ENCODE measurements at places on chromosomes 3 and 15. TPM values are rescaled to one million over a fixed set of nuclear protein-coding genes. Genes with fewer than 3 reads are reported as not detected.

DNA sequence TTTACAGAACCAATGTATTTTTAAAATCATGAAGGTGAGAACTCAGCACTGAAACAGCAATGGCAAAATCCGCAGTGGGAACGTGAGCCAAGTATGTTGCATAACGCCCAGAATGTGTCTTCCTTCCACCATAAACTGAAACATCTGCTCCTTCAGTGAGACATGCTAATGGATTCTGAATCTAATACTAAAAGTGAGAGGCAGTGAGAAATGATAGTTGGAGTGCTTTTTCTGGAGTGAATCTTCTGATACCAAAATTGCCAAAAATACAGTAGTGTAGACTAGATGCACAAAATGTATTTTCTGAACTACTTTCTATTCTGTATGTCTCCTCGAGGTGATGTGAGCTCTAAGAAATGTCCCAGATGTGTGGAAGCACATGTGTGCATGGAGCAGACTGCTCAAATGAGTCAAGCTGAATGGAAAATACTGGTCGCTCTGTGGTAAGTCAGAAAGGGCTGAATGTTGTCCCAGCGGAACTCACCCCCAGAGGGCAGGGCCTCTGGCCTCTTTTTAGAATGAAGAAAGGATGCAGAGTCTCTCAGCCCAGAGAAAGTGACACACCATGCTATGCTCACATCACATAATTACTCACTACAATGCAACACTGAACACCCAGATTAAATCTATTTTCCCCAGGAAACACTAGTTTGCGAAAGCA lies 73.0 kb downstream of the ATP10A start:
- H3K36me3 ChIP-seq, result no peaks in the 10 kb centered on the region
- H3K4me1 ChIP-seq, result peaks cover 34% of the 10 kb centered on the region
- H3K4me3 ChIP-seq, result no peak overlapping the region
- peak overlapping the region; percentile 63 for H3K27ac ChIP-seq
- DNase-seq, result no peak

GRCh38 chr3:24435584-24435983 lies 59.1 kb downstream of the THRB start:
- H3K4me1 ChIP-seq, result no peaks in the 10 kb centered on the region
- no peak for DNase-seq
- H3K4me3 ChIP-seq, result no peak overlapping the region
- no peaks in the 10 kb centered on the region for H3K27me3 ChIP-seq
- no peaks in the 10 kb centered on the region for H3K36me3 ChIP-seq

- H3K27me3 ChIP-seq, result no peaks in the 10 kb centered on the region
- H3K4me3 ChIP-seq, result no peak overlapping the region
- no peak overlapping the region for H3K27ac ChIP-seq
Measured at GRCh38 chr3:169044331-169045113, 619.0 kb downstream of the MECOM start.

- H3K4me3 ChIP-seq, result no peak overlapping the region
- DNase-seq, result no peak
- no peak overlapping the region for H3K27ac ChIP-seq
Measured at GRCh38 chr3:156648086-156648485, 26.3 kb upstream of the TIPARP start.

- DNase-seq, result no peak
- peaks cover 29% of the 10 kb centered on the region for H3K27me3 ChIP-seq
- H3K4me3 ChIP-seq, result no peak overlapping the region
Measured at GRCh38 chr15:58017869-58018268, 47.6 kb downstream of the ALDH1A2 start.

The CCDC54 gene
- not detected for total RNA-seq

The HGD gene
- total RNA-seq, result 19.1 TPM

The BFSP2 gene
- total RNA-seq, result 1.2 TPM

GRCh38 chr3:71361334-71361890 lies 222.1 kb downstream of the FOXP1 start:
- peak overlapping the region; percentile 77 for H3K27ac ChIP-seq
- H3K4me1 ChIP-seq, result peaks cover 39% of the 10 kb centered on the region
- no peaks in the 10 kb centered on the region for H3K36me3 ChIP-seq
- no peaks in the 10 kb centered on the region for H3K27me3 ChIP-seq
- H3K4me3 ChIP-seq, result no peak overlapping the region

GRCh38 chr3:72352176-72352575 lies 496.1 kb downstream of the SHQ1 start:
- H3K4me3 ChIP-seq, result no peak overlapping the region
- H3K27ac ChIP-seq, result no peak overlapping the region
- peaks cover 11% of the 10 kb centered on the region for H3K27me3 ChIP-seq
- no peaks in the 10 kb centered on the region for H3K4me1 ChIP-seq
- no peaks in the 10 kb centered on the region for H3K36me3 ChIP-seq
- no peak for DNase-seq

The NKIRAS1 gene
- total RNA-seq, result 2.6 TPM

DNA sequence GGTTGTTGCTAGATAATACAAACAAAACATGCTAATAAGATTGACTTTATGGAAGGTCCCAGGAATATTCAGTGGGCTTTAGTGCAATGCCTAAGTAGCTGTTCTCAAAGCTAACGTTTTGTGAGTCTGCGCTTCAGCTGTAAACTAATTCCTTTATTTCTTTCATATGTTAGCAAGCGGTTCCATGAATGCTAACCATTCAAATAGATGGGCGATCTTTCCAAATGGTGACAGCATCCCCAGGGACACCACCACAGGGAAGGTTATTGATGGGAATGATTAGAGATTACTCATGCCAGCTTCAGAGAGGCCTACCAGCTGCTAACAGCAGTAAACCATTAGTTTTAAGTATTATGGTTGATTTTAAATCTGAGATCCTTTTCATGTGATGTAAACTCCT lies 405.7 kb upstream of the MCTP2 start:
- H3K27ac ChIP-seq, result no peak overlapping the region
- H3K27me3 ChIP-seq, result peaks cover 6% of the 10 kb centered on the region
- no peaks in the 10 kb centered on the region for H3K36me3 ChIP-seq
- no peaks in the 10 kb centered on the region for H3K4me1 ChIP-seq
- DNase-seq, result no peak
- H3K4me3 ChIP-seq, result no peak overlapping the region

- no peak overlapping the region for H3K4me3 ChIP-seq
- no peaks in the 10 kb centered on the region for H3K4me1 ChIP-seq
- no peak overlapping the region for H3K27ac ChIP-seq
- peaks cover 72% of the 10 kb centered on the region for H3K27me3 ChIP-seq
- no peak for DNase-seq
Measured at GRCh38 chr3:53646723-53647122, 152.3 kb downstream of the CACNA1D start.

GRCh38 chr3:23099677-23100076 lies 103.5 kb upstream of the UBE2E2 start:
- H3K4me1 ChIP-seq, result no peaks in the 10 kb centered on the region
- H3K36me3 ChIP-seq, result no peaks in the 10 kb centered on the region
- H3K4me3 ChIP-seq, result no peak overlapping the region

- H3K27me3 ChIP-seq, result peaks cover 30% of the 10 kb centered on the region
- H3K4me3 ChIP-seq, result no peak overlapping the region
- no peaks in the 10 kb centered on the region for H3K36me3 ChIP-seq
- H3K27ac ChIP-seq, result no peak overlapping the region
Measured at GRCh38 chr3:44136421-44136820, 105.3 kb upstream of the TOPAZ1 start.

The FHIT gene
- total RNA-seq, result 18.8 TPM

The FBXO40 gene
- total RNA-seq, result not detected

GRCh38 chr15:73617301-73617831 lies 15.8 kb downstream of the NPTN start:
- H3K27me3 ChIP-seq, result no peaks in the 10 kb centered on the region
- no peak for DNase-seq
- peaks cover 27% of the 10 kb centered on the region for H3K4me1 ChIP-seq
- H3K36me3 ChIP-seq, result peaks cover 3% of the 10 kb centered on the region
- peak overlapping the region; percentile 32 for H3K27ac ChIP-seq

DNA sequence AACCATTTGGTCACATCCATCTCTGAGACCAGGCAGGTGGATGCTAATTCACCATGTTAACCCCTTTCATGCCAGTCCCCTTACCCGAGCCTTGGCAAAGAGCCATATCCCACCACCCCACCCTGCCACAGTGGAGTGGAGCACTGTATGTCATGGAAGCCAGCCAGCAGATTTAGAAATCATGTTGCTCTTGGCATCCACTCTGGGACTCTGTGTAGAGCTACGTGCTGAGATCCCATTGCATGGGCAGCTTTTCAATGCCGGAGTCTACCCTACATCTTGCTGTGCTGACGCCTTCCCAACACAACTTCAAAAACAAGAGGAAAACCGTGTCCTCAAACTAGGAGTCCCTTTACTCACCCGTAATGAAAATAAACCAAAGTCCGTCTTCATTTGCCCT lies 131.0 kb downstream of the NTRK3 start:
- no peak overlapping the region for H3K4me3 ChIP-seq
- peaks cover 28% of the 10 kb centered on the region for H3K27me3 ChIP-seq
- H3K27ac ChIP-seq, result no peak overlapping the region
- no peaks in the 10 kb centered on the region for H3K36me3 ChIP-seq
- H3K4me1 ChIP-seq, result no peaks in the 10 kb centered on the region

The CNTN4 gene
- not detected for total RNA-seq

The IQCF5 gene
- total RNA-seq, result not detected

- H3K27ac ChIP-seq, result peak overlapping the region; percentile 92
- H3K4me1 ChIP-seq, result peaks cover 40% of the 10 kb centered on the region
- no peak for DNase-seq
Measured at GRCh38 chr3:72998466-72998865, 1.9 kb downstream of the PPP4R2 start.

DNA sequence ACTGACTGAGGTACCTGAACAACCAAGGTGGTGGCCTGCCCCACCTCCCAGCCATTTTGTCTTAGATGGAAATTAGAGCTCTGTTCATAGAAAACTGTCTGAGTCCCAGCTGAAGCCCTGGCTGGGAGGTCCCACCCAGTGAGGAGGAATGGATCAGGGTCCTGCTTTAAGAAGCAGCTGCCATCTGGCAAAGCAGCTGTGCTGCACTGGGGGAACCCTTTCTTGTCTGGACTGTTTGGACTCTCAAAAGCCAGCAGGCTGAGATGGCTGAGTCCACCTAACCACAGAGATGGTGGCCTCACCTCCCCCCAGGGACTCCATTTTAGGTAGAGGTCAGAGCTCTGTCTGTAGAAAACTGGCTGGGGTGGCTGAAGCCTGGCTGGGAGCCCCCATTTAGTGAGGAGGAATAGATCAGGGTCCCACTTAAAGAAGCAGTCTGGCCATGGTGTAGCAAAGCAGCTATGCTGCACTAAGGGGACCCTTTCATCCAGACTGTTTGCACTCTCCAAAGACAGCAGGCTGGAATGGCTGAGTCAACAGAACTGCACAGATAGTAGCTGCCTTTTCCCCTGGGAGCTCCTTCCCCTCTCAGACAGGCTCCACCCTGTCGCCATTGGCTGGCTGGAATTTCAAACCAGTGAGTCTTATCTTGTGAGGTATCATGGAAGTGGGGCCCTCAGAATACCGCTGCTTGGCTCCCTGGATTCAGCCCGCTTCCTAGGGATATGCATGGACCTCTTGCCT lies 116.9 kb downstream of the EPHA6 start:
- H3K27ac ChIP-seq, result no peak overlapping the region
- no peak for DNase-seq
- no peaks in the 10 kb centered on the region for H3K4me1 ChIP-seq

DNA sequence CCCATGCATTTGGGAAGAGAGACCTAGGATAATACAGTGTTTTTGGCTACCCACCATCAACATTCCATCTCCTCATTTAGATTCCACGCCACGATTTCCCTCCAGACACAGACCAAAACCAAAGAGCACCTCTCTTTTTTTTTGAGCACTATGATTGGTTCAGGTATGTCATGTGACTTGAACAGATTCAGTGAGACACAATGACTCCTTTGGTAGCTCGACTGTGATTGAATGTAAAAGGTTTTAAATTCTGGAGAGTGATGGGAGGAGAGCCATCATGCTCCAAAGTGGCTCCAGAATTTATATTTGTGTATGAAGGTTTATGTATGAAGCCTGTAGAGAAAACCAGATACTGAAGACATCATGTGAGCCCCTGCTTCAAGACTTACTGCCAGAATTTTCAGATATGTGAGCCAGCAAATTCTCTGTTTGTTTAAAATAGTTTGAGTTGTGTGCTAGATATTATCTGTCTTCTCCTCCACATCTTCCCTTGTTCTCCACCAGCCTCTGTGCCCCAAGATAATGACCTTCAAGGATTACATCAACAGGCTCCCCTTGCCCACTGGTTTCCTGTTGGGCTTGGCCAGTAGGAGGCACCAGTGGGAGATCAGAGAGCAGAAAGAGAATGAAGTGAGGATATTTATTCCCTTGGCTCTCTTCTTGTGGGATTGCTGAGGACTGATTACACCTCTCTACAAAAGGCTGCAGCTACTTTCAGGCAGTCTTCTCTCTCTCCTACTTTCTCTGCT lies 12.5 kb downstream of the MYD88 start:
- peak overlapping the region; percentile 74 for H3K27ac ChIP-seq
- peaks cover 17% of the 10 kb centered on the region for H3K4me1 ChIP-seq
- no peaks in the 10 kb centered on the region for H3K36me3 ChIP-seq
- DNase-seq, result no peak

The CNTN3 gene
- not detected for total RNA-seq

DNA sequence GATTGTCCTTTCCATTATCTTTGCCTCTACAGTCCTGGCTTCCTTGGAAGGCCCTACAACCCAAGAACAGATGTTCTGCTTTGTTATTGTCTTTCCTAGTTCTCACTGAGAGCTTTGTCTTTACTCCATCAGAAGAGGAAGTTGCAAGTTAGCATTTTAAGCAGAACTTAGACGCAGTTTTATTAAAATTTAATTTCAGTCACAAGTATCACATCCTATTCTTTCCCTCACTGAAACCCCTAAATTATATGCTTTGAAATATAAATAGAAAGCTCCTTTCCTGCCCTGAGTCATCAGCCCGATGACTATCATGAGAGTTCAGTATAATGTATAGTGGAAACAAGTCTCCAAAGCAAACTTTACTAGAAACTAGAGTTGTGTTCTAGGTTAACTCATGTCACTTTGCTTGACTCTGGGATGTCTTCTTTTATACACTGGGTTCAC lies 291.2 kb upstream of the RBMS3 start:
- H3K27ac ChIP-seq, result no peak overlapping the region
- no peaks in the 10 kb centered on the region for H3K4me1 ChIP-seq
- H3K27me3 ChIP-seq, result no peaks in the 10 kb centered on the region
- no peaks in the 10 kb centered on the region for H3K36me3 ChIP-seq
